Stimulated activated CD4-positive, alpha-beta T cell treated with anti-CD3 and anti-CD28 coated beads, Interleukin-1b, Interleukin-23, amount 100 ng/mL, for 1 hour (primary cell): ENCODE measurements at places on chromosomes 11 and 22.
A peak's percentile ranks its signal among the peaks of the same experiment; 100 is the strongest.

GRCh38 chr11:93529707-93530467 lies 13.3 kb downstream of the SMCO4 start:
- DNase-seq: no peak

DNA sequence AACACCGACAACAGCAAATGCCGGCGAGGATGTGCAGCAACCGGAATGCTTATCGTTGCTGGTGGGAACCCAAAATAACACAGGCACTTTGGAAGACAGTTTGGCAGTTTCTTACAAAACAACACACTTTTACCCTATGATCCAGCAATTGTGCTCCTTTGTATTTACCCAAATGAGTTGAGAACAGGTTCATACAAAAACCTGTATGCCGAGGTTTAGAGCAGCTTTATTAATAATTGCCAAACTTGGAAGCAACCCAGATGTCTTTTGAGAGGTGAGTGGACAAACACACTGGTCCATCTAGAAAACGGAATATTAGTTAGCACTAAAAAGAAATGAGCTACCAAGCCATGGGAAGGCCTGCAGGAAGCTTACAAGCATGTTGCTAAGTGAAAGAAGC lies 118.9 kb downstream of the CTTN start:
- no peak for DNase-seq

GRCh38 chr11:119307219-119307618 lies 9.7 kb downstream of the MCAM start:
- DNase-seq: no peak

DNA sequence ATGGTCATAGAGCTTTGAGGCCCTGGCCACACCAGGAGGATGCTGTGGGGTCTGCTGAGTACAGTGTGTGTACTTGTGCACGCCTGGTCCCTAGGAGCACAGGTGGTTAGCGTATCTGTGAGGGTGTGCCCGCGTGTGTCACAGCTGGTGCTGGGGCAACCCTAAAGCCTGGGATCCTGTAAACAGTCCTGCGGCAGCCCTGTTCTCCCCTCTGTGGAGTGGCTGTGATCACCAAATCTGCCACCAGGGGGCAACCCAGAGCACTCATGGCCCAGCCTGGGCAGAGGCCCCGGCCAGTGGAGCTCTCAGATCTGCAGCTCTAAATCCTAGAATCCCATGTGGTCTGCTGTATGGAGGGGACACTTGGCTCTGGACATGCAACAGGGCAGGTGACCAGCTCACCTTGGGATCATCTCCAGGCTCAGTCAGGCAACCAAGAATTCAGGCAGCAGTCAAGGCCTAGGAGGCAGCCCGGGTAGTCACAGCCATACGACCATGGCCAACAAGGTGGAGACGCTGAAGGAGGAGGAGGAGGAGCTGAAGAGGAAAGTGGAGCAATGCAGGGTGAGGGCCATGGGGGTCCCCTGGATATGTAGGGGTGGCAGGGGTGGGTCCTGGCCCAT lies 3.9 kb downstream of the SH3BP1 start:
- DNase-seq: peak; percentile 78
